ENCODE measurements at places on chromosomes 2 and 18. TPM values are rescaled to one million over a fixed set of nuclear protein-coding genes. Genes with fewer than 3 reads are reported as not detected.

STAT1 gene
- 537 TPM for total RNA-seq

GRCh38 chr2:194721227-194721626 lies 935.8 kb upstream of the SLC39A10 start:
- no peak for DNase-seq

- DNase-seq, result peak; percentile 55
Observed at GRCh38 chr2:241507430-241508239, 749 bp downstream of the STK25 start.

ANKRD62 gene
- not detected for total RNA-seq

- no peak for DNase-seq
Observed at GRCh38 chr2:46131-46470, 204 bp downstream of the FAM110C start.

DNA sequence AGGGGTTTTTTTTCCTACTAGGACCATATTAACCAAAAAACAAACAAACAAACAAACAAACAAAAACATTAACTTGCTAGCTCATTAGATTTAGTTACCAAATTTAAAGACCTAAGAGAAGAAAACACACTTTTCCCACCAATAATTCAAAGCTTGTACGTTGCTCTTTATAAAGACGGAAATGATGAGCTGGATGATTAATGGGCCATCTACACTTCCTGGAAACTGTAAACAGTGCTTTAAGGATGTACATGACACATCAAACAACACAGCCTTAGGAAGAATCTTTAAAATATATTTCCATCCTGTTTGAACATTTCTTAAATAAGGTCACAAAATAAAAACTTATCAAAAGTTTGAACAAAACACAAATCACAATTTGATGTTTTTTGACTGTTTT lies 982 bp downstream of the BMP10 start:
- DNase-seq, result peak; percentile 61

GRCh38 chr18:21314724-21315123 lies 72.7 kb downstream of the GREB1L start:
- peak; percentile 79 for DNase-seq

MPHOSPH10 gene
- 14.1 TPM for total RNA-seq

REG3G gene
- total RNA-seq, result not detected

DNA sequence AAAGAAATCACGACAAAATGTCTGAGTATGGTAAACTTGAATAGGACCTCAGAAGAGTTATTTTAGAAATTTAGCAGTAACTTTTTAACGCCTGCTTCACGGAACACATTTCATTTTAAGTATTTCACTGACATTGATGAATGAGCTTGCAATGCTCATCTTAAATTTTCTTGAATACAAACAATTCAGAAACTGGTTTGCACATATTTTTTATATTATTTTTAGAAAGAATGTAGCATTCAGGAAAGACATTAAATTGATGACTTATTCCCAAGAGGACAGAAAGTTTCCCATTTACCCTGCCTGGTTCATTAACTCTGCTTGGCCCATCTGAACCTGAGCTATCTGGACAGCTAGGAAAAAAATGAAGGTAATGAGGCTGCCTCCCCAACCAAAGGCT lies 89.3 kb downstream of the MBD2 start:
- no peak for DNase-seq

GRCh38 chr2:160417745-160418397 lies 75.7 kb downstream of the RBMS1 start:
- peak; percentile 95 for DNase-seq

- peak; percentile 33 for DNase-seq
Observed at GRCh38 chr18:54926593-54927325, 32.5 kb downstream of the CCDC68 start.

FAM117B gene
- total RNA-seq, result 4.7 TPM

DNA sequence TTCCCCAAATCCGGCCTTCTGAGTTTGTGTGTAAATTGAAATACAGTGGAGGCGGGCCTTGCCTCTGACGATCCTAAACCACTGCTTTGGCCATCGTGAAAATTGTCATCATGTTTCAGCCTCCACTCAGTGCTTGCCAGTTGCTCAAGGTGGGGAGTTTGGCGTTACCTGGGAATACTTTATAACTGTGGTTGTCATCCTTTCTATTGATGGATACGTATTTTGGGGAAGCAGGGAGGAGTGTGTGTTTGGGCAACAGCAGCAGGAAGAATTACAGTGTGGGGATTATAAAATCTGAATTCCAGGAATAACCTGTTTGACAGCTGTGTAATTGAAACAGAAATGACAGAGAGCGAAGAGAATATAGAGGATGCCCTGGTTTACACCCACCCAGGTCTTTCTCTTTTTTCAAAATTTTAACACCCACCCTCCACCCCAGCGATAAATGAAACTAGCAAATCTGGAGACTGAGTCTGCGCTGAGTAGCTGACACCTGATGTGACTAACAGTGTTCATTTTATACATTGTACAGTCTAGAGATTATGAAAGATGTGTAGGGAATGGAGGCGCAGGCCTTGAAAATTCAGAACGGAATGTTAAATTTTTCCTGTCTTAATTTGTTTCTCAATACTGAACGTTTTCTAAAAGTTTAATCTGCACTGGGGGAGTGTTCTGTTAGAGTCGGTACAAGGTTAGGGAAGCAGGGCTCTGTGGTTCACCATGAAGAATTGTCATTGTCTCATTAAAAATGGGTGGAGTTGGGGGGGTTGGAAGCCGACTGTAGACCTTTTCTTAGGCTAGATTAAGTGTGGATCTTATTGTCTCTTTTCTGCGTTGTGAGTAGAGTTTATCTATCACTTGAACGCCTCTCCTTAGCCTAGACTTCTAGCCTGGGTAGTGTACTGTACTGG lies 1.6 kb downstream of the MAP4K4 start:
- peak; percentile 50 for DNase-seq

EVA1A gene
- 122 TPM for total RNA-seq

- DNase-seq, result no peak
Observed at GRCh38 chr2:209940936-209941335, 61.5 kb upstream of the RPE start.

DNA sequence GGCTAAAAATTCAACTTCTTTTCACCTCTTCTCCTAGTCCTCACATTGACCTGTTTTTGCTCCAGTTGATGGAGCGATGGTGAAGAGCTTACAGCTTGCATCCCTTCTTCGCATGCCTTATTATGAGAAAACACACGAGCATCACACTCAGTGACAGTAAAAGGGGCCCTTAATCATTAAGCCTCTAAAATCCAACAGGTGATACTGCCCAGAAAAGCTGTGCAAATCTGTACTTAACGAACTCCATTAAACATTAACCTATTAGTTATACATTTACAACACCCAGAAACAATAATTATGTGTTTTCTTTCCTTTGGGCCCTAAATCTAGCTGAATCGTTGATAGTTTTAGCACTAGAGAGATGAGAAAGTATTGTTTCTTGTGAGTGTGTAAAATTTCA lies 54.8 kb downstream of the LAMA1 start:
- DNase-seq, result no peak

TMEFF2 gene
- 0.12 TPM for total RNA-seq

DNA sequence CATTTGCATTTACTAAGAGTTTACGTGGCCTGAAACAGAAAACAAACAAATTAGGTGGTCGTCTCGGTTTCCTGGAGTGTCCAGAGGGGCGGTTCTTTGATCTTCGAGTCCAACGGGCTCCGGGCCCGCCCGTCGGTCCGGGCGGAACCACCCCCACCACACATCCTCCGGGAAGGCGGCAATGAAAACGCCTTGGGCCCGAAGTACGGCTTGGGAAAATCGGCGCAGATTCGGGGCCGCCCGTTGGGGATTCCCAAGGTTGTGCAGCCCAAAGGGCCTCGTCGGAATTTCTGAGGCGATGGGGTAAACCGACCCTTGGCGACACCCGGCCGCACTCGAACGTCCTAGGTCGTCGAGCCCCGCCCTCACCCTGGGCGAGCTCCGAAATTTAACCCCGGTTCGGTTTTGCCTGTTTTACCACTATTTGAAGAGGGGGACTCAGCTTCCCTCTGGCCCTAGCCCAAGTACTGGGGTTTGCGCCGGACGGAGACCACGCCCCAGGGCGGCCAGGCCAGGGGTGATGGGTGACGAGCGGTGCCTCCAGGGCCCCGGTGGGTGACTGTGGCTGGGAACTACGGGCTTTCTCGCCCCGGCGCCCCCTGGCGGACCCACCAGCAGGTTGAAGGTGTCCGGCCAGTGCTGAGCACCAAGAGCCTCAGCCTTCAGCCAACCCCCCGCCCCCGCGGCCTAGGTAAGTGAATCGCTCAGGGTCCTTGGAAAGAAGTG lies 1.9 kb upstream of the CFAP53 start:
- no peak for DNase-seq

- no peak for DNase-seq
Observed at GRCh38 chr2:127434515-127434914, 16.3 kb downstream of the PROC start.

DNA sequence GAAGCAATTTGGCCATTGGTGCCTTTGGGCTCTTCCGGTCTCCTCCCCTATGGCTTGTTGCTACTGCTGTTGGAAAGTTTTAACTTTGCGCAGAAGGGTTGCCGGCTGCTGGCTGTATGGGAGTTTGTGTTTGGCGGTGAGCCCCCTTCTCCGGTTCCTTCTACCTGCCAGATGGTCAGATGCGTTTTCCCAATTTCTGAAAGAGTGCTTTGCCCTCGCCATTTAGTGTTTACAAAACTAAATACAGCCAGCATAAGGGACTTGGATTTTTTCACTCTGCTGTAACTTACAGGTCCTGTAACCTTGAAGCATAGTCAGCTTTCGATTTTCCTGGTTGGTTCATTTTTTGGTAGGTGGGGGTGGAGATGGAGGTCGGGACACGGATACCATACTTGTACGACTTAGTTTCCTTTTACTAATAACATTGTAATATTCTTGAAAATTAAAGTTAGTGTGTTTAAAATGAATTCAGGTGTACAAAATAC lies 604 bp downstream of the COQ10B start:
- no peak for DNase-seq

UGT1A3 gene
- total RNA-seq, result not detected

GRCh38 chr2:149278161-149278871 lies 52.1 kb upstream of the LYPD6 start:
- DNase-seq, result peak; percentile 81

SERPINB3 gene
- total RNA-seq, result not detected

DNA sequence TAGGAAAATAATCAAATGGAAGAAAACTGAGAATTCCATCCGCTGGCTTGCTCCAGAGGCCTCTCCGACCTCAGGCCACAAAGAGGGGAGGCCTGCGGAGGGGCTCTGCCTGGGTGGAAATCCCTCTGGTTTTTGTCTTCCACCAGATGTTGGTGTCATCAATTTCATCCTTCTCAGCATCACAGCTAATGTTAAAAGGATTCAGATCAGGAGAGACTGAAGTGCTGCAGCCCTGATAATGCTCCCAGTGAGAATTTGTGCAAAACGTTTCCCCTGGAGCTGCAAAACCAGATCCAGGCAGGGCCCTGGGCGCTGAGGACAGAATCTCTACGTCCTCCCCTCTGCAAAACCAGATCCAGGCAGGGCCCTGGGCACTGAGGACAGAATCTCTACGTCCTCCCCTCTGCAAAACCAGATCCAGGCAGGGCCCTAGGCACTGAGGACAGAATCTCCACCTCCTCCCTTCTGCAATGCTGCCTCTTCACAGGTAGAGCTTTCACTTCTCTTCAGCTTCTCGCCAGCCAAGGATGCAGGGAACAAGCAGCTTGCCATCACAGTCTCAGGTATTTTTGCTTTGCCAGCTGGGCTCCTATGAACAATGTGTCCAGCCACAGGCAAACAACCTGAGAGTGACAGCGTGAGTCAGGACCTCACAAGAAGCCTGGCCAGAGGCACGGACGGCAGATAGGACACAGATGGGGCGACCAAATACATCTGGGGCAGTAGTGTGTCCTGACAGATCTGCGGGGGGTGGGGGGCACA lies 81.2 kb downstream of the TMEM18 start:
- DNase-seq, result peak; percentile 22

DNA sequence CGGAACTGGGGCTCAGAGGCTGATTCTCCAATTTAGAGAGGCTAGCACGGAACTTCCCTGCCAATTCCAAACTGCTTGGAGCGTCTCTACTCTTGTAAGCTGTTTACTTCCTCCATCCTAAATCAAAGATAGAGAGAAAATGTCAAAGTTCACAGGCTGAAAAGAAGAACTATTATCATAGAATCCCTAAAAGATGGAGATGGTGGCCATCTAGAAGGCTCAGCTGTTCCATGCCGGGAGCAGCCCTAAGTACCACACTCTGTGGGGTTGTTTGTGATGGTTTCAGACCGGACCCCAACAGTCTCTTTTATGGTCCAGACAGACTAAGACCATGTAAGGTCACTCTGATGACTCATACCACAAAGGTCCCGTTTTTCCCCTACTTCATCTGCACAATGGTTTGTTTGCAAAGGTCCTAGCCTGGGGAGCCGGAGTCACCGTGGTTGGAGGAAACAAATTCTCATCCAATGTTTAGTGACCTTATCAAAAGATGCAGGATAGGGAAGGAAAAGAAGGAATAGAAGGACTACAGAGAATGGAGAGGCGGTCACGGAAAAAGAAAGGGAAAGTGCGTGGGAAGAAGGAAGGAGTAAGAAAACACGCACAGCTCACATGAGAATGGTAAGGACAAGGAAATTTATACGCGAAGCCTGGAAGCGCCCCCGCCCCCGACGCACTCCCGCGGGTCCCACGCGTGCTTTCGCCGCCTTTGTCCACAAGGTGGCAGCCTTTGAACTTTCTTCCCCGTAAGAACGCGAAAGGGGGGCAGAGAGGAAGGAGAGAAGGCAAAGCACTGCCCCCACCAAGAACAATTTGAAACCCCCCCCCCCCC lies 453 bp upstream of the ANTXR1 start:
- DNase-seq, result peak; percentile 58

GLI2 gene
- total RNA-seq, result 0.76 TPM

RAB1A gene
- total RNA-seq, result 152 TPM

DUSP2 gene
- total RNA-seq, result 103 TPM

- DNase-seq, result peak; percentile 48
Observed at GRCh38 chr2:75582840-75583239, 22.1 kb upstream of the EVA1A start.

DNA sequence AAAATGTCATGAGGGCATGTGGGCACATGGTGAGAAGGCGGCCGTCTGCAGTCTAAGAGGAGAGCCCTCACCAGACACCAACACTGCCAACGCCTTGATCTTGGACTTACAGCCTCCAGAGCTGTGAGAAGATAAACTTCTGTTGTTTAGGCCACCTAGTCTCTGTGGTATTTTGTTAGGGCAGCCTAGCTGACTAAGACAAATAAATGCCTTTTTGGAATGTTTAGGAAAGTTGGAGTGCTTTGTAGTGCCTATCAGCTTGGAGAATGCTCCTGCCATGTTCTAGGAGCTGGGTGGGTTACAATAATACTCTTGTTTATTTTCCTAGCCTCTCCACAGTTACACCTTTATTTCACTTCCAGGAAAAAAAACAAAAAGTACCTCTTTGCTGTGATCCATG lies 92.0 kb downstream of the SPP2 start:
- DNase-seq, result peak; percentile 81

GRCh38 chr2:37020212-37020886 lies 54.0 kb upstream of the STRN start:
- peak; percentile 35 for DNase-seq

ADCY3 gene
- total RNA-seq, result 22.0 TPM

DNA sequence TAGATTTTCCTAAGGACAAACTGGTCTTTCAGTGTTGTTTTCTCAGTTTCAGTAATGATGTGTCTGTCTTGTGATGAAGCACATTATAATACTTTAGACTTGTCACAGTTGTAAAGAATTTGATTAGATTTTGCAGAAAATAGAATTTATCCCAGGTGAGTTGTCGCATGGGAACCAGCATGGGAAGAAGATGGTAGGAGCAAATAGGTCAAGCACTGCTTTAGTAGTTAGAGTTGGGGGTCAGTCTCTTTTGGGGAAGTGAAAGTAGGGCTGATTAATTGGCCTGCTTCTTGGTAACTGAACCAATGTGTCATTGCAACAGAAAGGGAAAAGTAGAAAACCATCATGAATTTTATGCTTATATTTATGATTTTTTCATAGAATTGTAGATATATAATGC lies 153.2 kb upstream of the MYO3B start:
- no peak for DNase-seq

GRCh38 chr2:157874348-157874747 lies 1.8 kb downstream of the ACVR1 start:
- no peak for DNase-seq

Data from M059J (cell line).